Neural crest cell (in vitro differentiated cells): ENCODE measurements at places on chromosomes 1 and 21. TPM values are rescaled to one million over a fixed set of nuclear protein-coding genes. Genes with fewer than 3 reads are reported as not detected.

GRCh38 chr1:68051475-68051874, 1.0 kb upstream of the DIRAS3 start:
- peak; percentile 24 for DNase-seq

- DNase-seq = peak; percentile 60
Measured at GRCh38 chr1:16367258-16367967, 371 bp downstream of the SZRD1 start.

RIPPLY3 gene
- 2.6 and 3.2 TPM in 2 replicates for total RNA-seq

G0S2 gene
- 0.37 and 0.48 TPM in 2 replicates for total RNA-seq
